Stimulated activated CD4-positive, alpha-beta T cell treated with anti-CD3 and anti-CD28 coated beads, Interleukin-1b, Interleukin-23, amount 100 ng/mL, for 1 hour (primary cell): ENCODE measurements at places on chromosomes 1 and 21.

- no peak for DNase-seq
These were observed 8.5 kb upstream of the CPT2 start for GRCh38 chr1:53188099-53188498.

GRCh38 chr1:182119631-182120030 is 58.1 kb upstream of the ZNF648 start:
- no peak for DNase-seq

DNA sequence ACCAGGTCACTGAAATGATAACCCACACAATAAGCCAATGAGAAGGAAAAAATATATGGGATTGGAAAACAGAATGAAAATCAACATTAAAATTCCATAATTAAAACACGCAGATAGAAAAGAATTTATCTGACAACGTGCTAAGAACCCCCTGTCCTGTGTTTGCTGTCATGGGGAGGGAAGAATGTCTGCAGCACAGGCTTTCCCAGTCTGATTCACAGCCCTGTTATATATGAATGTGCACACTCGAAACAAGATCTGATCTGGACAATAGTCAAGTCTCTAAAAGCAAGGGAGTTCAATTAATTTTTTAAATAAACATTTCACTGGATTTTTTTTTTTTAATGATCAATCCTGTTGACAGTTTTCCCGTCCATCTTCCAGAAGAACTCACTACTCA is 220.0 kb downstream of the RERE start:
- DNase-seq: no peak

DNA sequence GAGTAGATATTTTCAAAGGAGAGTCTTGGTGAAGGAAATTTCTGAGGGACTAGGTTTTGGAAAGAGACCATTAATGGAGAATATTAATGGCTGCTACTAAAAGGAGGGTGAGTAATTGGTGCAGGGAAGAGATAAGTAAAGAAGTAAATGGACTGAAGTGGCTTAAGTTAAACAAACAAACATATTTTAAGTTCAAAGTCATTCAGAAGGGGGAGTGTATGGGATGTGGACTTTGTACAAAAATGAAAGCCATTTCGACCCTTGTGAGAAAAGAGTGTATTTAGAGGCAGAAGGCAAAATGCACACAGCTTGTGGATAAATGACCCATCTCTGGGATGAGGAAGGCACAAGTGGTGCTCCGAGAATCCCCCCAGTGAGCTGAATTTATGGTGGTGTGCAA is 171.7 kb downstream of the BACH1 start:
- DNase-seq: no peak

- no peak for DNase-seq
These were observed 20.4 kb downstream of the SLC16A1 start for GRCh38 chr1:112935461-112936111.

DNA sequence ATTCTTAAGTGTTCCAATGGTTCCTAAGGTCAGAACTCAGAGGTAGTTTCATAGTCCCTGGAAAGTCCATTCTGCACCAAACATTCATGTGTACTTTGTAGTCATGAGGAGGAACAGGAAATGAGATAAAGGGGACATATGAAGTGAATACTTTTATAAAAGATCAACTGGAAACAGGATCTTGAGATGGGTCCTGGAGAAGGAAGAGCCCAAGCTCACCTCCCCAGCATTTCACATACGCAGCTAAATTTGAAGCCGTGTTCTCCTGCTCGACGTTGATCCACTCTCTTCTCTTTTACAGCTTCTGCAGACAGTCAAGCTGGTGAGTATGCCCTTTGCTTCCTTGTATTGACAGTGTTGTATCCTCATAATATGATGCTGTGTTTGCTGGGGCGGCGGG is 429 bp downstream of the FCGR2A start:
- no peak for DNase-seq

DNA sequence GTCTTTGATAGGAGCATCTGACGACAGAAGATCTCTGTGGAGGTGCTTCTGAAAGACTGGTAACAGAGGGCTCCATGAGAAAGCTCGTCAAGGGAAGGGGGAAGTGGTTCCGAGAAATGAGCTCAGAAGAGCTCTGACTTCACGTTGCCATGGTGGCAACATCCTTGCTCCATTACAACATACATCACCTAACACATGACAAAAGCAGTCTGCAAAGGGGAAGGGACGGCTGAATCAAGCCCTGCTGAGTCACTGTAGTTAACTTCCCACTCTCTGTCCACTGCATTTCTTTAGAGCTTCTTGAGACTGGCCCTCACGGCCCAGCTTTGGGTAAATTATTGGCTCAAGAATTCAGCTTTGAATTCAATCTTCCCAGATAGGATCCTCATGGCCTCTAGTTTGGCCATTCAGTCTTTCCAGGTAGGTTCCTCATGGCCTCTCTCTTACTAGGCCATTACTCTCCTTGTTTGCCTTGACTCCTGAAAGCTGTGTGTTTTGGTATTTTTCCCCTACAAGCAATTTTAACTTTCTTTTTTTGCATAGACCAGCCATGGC is 88.0 kb upstream of the ZNF648 start:
- no peak for DNase-seq
